ENCODE measurements at places on chromosomes 12 and 14.

DNA sequence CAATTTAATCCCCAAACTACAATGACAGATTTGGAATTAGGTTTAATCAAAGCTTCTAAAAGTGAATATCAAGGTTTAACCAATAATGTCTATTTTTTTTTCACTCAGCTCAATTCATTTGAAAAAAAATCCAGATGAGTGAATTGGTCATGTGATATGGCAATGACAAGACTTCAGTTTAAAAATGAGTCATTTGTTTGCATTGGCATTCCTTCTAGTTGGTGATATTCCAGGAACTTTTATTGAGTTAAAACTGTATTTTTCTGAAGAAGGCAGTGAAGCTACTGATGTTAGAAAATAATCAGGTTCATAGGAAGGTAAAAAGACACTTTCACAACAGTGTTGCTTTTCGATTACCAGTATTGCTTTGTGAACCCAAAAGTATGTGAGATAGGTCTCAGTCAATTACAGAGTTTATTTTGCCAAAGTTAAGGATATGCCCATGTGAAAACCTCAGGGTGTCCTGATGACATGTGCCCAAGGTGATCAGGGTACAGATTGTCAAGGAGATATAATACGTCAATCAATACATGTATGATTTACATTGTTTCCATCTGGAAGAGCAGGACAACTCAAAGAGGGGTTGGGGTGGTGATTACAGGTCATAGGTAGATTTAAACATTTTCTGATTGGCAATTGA lies 1214.9 kb downstream of the GALC start:
- DNase-seq = no peak

DNA sequence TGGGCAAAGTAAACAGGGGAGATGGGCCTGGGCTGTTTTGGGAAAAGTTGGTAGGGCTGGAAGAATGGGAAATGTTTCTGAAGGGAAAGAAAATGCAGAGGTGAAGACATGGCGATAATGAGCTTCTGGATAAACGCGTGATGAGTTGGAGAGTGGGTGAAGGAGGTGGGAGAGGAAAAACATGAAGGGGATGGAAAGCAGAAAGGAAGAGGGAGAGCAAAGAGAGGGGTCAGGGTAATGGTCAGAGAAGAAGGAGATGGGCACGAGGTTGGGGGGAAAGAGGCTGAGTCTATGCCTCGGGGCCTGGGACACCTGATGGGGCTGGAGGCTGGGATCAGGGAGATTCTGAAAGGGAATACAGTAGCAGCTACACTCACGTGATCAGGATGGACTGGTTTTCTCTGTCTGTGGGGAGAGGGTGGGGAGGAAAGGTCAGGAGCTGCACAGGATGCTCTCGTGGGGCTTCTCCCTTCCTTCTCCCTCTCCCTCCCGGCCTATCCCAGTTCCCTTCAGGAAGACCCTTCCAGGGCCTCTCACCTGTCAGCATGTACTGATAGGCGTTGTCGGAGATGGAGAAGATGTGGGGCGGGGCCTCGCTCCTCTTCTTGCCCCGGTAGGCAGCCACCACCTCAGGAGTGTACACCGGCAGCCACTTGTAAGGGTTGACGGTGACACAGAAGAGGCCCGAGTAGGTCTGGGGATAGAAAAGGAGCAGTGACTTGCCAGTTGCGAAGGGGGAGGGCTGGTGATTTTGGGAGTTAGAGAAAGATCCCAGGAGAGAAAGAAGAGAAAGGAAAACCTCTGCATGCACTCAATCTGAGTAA lies 3.1 kb downstream of the MYH7 start:
- no peak for DNase-seq

- DNase-seq = peak; percentile 30
Observed at GRCh38 chr14:31449971-31450610, 7.2 kb downstream of the DTD2 start.

DNA sequence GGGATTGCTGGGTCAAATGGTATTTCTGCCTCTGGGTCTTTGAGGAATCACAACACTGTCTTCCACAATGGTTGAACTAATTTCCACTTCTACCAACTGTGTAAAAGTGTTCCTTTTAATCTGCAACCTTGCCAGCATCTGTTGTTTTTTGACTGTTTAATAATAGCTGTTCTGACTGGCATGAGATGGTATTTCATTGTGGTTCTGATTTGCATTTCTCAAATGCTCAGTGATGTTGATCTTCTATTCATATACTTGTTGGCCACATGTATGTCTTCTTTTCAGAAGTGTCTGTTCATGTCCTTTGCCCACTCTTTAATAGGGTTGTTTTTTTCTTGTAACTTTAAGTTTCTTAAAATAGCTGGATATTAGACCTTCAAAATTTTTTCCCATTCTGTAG lies 150.0 kb upstream of the FRMD6 start:
- no peak for DNase-seq

DNA sequence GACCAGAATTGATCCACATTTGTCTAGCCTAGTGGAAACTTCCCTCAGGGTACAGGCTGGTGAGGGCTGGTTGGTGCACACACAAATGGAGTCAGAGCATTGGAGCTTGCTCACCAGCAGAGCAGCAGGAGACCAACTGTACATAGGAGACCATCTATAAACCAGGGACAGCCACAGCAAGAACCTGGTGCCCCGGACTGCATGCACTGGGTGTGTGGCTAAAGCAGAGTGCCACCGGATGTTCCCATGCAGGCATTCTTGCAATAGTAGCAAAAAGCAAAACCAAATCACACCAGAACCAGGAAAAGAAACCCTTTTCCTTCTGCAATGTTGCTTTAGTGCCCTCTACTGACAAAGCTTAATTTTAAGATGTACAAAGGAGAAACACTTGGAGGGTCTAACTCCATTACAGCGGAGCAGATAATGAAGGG lies 136.4 kb downstream of the MDGA2 start:
- DNase-seq = peak; percentile 12

DNA sequence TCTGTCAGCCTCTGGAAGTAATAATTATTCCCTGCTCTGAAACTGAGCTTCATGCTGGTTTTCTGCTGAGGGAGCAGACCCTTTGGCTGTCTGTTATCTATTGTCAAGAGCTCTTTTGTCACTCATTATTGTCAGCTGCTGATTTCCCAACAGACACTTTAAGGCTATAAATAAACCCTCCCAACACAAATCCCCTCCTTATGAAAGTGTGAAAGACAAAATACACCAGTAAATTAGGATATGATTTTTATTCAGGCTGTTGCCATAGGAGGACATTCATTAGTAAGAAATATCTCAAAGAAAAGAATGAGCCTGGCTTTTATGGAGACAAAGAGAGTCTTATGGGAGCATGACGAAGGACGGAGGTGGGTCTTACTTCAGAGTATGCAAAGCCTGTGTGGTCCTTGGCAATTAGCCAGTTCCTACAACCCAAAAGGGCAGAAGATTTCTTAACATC lies 180.8 kb downstream of the CRADD start:
- DNase-seq = no peak

DNA sequence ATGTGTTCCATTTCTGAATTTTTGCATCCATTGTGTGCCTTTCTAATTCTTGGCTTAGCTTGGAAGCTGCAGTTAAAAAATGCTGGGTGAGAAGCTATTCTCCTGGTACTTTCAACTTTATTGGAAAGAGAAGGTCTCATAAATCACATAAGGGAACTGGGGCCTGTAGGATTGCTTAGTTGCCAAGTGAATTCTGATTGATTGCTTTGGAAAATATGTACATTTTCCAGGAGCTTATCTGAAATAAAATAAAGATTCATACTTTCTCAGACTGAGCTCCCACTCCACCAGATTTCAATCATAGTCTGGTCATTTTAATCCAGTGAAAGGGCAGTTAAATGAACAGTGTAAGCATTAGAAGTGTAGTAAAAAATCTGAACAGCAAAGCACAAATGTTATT lies 50.0 kb upstream of the PRICKLE1 start:
- DNase-seq = no peak

GRCh38 chr12:107032266-107032665 lies 45.3 kb upstream of the MTERF2 start:
- no peak for DNase-seq

GRCh38 chr12:58615576-58615975 lies 304.7 kb downstream of the LRIG3 start:
- DNase-seq = no peak

GRCh38 chr14:51084962-51085361 lies 9.9 kb downstream of the TRIM9 start:
- DNase-seq = no peak

DNA sequence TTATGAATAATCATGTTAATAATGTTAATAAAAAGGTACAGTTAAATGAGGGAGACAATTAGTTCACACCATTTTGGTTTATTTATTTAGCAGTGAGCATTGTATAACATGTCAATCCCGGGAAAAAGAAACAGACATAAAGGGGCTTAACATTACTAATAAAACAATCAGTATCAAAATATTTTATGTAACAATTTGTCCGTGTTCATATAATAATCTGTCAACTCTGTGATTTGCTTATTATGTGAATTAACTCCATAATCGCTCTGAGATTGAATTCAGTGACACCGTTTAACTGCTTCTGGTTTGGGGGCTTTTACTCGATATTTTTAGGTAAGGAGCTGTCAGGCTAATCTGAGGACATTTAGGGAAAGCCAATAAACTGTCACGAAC lies 95.8 kb upstream of the HMGA2 start:
- DNase-seq = no peak

- no peak for DNase-seq
Observed at GRCh38 chr12:1655225-1655788, 26.3 kb downstream of the WNT5B start.

DNA sequence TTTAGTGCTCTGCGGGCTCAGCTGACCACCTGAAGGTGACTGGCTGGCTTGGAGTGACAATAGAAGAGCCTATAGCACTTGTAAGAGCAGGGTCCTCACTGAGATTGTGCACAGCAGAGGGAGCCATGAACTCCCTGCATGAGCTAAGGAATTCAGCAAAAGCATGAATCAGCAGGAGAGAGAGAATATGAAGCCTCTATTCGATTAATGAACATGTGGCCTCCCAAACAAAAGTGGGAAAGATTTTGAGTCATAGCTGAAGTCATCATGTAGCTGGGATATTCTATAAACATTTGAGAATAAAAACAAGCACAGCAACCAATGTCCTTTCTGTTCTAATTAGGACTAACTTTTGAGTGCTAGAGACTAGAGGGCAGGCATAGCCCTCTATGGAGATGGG lies 626.6 kb downstream of the DIO2 start:
- DNase-seq = no peak

- no peak for DNase-seq
Observed at GRCh38 chr14:57578801-57579200, 85.1 kb upstream of the CCDC198 start.

- DNase-seq = no peak
Observed at GRCh38 chr12:74849801-74850200, 312.2 kb downstream of the ATXN7L3B start.

DNA sequence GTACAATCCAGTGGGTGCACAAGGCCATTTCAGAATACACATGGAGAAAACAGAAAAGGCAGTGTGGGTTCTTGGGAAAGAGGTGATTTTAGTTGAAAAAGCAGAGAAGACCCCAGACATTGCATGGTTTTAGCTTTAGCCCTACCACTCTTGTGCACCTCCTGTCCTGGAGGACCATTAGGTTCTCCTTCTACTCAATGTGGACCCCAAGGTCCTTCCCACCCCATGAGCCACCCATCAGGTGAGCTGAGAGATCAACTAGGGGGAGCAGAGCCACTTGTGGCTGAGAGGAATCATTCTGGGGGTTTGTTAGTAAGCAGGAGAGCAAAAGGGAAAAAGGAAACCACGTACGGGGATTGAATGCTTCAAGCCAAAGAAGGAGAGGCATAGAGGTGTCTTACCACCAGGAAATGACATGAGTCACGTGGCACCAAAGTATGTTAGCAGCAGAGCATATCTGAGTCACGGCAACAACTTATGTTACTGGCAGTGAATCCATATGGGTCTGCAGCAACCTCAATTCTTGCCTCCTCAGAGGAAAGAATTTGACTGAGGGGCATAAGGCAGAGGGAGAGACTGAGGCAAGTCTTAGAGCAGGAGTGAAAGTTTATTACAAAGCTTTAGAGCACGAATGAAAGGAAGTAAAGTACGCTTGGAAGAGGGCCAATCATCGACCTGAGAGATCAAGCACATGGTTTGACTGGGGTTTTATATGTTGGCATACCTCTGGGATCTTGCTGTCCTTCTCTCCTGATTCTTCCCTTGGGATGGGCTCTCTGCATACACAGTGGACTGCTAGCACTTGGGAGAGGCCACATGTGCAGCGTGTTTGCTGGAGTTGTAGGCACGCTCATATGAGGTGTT lies 73.9 kb downstream of the HSD17B6 start:
- no peak for DNase-seq

DNA sequence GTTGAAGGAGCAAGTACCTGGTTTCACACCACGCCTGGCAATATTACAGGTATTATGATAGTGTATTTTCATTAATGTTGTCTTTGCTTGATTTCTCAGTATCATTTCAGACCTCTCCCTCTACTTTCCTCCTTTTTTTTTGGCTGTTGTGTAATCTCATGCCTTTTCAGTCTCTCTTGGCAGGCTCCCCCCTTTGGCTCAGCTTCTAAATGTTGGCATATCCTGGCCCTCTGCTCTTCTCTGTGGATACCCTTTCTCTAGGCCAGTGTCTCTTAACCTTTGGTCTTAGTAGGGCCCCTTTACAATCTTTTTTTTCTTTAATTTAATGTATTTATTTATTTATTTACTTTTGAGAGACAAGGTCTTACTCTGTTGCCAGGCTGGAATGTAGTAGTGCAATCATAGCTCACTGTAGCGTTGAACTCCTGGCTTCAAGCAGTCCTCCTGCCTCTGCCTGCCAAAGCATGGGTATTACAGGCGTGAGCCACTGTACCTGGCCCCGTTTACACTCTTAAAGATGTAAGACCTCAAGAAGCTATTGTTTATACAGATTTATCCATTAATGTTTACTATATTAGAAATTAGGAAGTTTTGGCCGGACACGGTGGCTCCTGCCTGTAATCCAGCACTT lies 12.8 kb downstream of the MTHFD1 start:
- no peak for DNase-seq

DNA sequence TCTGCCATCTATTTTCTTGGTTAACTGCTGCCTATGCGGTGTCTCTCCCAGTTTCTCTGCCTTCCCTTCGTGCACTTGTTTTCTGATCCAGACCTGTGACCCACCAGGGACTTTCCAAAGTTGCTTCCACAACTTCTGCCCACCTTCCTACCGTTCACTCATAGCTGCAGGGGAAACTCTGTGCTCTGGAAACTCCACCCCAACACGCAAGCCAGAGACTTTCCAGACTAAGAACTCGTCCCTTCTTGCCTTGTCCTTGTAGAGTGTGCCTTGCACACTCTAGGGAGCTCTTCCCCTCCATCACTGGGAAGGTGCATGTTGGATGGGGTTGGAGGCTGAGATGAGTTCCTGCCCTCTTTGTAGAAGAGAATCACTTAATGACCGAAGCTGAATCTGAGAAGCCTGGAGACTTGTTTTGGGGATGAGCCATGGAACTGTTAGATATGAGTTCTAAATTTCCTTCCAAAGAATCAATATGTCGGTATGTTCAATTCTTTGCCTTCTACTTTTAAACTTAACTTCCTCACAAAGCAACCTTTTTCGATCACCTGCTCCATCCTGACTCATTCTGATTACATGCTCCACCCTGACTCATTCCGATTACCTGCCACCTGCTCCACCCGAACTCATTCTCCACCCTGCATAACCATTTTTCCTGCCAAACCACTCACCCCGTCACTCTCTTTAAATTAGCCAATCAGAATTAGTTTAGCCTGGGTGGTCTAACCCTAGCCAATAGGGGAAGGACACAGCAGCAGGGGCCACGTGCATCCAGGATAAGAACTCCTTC lies 82.1 kb upstream of the CAPRIN2 start:
- DNase-seq = peak; percentile 31

All from small intestine (tissue), 16 donors.